Fibroblast of mammary gland (primary cell): ENCODE measurements at places on chromosomes 2 and 18.

DNA sequence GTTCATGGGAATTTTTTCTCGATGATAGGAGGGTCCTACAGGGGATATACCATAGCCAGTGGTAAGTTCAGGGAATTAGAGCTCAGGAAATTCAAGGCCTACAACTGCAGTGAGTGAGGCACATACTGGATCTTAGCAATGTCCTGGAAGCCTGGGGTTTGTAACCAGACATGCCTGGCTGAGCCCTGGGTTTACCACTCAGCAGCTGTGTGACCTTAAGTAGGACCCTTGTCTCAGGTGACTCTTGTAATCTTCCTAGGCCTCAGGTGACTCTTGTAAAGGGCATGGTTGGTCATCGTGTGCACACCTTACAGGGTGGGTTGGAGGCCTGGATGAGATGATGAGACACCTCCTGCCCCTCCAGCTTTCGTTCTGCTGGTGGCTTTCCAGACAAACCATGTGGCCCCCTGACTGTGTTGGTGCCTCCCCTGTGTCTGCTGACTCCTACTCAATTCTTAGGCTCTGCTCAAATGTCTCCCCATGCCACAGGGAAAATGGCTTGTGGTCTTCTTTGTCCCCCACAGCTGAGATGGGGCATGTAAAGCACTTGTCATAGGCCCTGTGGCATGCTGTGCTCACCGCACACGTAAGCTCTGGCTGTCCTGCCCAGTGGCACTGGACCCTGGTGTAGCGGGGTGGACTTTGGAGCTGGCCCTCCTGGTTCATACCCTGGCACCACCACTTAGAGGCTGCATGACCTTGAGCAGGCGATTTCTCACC lies 94.1 kb downstream of the FHOD3 start:
- no peak for DNase-seq

- no peak for DNase-seq
Observed at GRCh38 chr2:169107645-169108044, 38.3 kb downstream of the DHRS9 start.

- DNase-seq = no peak
Observed at GRCh38 chr18:7662866-7663265, 95.8 kb downstream of the PTPRM start.

DNA sequence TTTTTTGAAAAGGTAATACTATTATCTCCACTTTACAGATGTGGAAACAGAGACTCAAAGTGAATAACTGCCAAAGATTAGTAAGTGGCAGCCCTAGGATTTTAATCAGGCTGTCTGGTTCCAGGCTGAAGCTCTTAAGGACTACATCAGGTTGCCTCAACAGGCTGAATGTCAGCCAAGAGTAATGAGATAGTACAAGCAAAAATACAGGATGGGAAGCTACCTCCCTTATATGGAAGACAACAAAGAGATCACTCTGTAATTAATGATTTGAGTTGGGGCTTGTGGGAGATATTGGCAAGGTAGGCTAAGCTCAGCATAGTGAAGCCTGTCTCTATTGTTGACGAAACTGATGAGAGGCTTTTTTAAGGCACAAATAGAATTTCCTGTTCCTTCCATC lies 323.1 kb downstream of the KCNJ3 start:
- no peak for DNase-seq

DNA sequence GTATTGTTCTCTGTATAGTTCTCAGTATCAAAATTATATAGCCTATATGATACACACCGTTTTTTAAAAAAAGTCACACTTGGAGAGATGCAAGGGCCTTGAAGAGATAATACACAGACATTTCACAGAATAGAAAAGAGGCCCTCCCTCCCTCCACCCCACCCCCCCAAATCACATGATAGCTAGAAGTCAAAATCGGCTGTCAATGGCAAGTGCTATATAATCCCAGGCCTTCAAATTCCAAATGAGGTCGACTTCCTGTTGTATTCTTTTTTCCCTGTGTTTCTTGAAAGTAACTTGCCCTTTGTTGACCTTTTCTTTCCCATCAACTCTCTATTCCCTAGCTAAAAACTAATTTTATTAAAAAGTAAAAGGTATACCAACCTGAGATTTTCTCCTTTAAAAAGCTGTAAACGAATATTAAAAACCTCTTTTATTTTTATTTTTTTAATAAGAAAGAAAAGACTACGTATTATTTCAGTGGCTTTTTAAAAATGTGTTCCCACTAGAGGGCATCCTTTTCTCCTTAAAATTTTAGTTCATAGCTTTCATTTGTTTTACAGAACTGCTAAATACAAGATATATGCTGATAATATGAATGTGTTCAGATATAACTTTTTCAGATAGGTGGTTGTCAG lies 46.6 kb downstream of the KCMF1 start:
- no peak for DNase-seq

GRCh38 chr2:64858541-64859311 lies 130.5 kb upstream of the SLC1A4 start:
- DNase-seq = no peak

DNA sequence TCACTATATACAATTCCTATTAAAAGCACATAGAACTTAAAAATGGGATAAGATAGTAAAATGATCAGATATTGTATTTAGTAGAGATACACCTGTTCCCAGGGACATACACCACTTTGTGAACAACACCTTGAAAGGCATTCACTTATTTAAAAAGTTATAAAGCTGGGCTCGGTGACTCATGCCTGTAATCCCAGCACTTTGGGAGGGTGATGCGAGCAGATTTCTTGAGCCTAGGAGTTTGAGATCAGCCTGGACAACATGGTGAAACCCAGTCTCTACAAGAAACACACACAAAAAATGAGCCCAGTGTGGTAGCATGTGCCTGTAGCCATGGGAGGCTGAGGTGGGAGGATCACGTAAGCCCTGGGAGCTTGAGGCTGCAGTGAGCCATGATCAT lies 90.9 kb downstream of the RAPGEF4 start:
- no peak for DNase-seq

- DNase-seq = no peak
Observed at GRCh38 chr2:54143780-54144179, 28.4 kb downstream of the ACYP2 start.

GRCh38 chr18:23888881-23889280 lies 125.7 kb upstream of the TTC39C start:
- no peak for DNase-seq

DNA sequence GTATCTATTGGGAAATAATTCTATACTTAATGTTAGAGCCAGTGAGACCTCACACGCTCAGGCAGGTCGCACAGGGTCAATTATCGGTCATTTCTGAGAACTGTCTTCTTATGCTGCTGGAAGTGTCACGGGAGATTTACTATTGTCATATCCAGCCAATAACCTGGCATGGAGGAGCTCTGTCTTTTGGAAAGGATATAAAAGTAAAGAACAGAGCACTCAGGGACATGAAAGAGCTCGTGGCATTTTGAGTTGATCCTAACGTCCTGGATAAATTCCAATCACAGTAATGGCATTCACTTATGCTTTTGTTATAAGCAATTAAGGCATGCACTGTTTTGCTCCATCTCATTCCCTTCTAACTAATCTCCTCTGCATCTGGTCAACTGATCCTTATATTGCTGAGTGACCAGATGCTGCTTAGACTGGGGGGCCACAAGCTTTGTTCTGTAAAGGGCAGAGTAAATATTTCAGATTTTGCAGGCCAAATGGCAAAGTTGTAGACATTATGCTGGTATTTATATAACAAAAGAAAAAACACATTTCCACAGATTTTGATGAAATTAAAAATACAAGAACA lies 453.5 kb upstream of the SMIM21 start:
- DNase-seq = no peak

GRCh38 chr18:22971038-22971437 lies 37.9 kb downstream of the RBBP8 start:
- DNase-seq = peak; percentile 59

DNA sequence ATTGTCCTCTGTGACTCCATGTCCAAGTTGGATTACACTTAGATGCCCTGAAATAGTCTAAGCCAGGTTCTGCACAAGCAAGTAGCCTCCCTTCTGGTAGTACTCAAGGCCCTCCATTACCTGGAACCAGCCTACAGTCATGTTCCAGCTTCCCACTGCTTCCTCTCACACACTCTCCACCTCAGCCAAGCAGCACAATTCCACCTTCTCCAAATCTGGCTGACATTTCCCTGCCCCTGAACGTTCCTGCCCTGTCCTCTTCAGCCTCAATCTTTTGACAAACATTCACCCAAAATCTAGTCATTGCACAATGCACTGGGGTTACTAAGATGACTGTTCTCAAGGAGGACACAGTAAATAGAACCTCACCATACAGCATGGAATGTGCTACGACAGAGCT lies 95.3 kb upstream of the KLHL29 start:
- no peak for DNase-seq
